Epithelial cell of proximal tubule (primary cell): ENCODE measurements at places on chromosomes 2 and 18. TPM values are rescaled to one million over a fixed set of nuclear protein-coding genes. Genes with fewer than 3 reads are reported as not detected.

Gene ABCG8
- not detected in 2 replicates for total RNA-seq

Gene SKOR2
- total RNA-seq, result not detected in 2 replicates

Gene PFN4
- total RNA-seq, result not detected in 2 replicates

Gene GCG
- total RNA-seq, result not detected in 2 replicates
